CD4-positive, alpha-beta T cell treated with Interleukin-17A for 1 hour (primary cell): ENCODE measurements at places on chromosomes 3 and 15.

DNA sequence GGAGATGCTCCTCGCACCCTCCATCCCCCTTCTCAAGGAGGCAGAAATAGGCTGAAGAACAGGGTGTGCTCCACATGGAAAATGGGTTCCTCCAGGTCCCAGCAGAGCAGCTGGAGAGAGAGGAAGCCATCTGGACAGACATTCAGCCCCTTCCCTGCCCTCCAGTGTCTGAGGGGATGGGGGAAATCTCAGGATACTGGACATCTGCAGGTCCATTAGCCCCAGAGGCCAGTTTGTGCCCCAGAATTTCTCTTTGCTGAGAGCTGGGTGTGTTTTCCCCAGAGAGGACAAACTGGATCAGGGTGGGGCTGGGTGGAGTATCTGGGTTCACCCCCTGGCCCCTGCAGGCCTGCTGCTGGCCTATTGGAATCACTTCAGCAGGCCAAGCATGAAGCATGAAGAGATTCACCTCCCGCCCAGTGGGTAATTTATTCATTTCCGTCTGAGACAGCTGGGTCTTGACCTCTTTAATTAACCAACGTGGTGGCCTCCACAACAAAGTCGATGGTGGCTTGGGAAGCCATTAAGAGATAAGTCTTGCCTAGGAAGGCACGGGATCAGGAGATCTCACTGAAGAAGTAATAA lies 4.6 kb downstream of the FAM3D start:
- no peak for DNase-seq

DNA sequence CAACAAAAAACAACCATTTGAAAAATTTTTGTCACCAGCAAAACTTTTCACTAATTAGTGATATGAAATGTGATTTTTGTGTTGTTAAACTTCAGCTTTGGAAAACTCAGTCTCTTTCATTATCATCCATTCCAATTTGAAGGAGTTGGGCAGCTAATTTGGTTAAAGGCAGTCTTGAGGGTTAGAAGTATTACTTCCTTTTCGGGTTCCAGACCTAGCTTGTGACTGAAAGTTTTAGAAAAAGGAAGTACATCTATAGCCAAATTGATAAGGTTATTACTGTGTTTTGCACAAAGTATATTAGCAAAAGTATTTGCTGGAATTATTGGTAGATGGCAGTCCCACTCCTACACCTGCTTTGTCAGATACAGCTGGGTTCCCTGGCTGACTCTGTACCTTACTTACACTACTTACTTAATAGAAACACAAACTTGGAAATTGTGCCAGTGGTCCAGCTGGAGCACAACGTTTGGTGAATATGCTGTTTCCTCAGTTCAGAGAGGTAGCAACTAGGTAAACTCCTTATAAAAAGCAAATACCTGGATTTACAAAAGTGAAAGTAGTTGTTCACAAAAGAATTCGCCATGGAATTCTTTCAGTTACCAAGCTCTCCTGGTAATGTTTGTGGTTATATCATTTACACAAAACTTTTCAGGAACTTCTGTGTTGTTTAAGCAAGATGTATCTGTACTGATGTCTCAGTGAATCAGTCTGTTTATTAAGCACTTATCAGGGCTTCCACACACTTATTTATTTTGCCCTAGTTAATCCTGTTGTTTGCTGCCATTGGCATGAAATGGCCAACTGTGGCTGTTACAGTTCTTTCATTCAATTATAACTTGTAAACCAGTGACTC lies 31.6 kb downstream of the TIPARP start:
- no peak for DNase-seq

GRCh38 chr3:61192222-61192621 lies 59.0 kb downstream of the FHIT start:
- DNase-seq, result no peak

- DNase-seq, result peak; percentile 43
These were observed 858 bp upstream of the SACM1L start for GRCh38 chr3:45688194-45688881.

- DNase-seq, result no peak
These were observed 154.2 kb downstream of the B3GALNT1 start for GRCh38 chr3:160950954-160951353.

GRCh38 chr3:58190882-58191281 lies 19.9 kb downstream of the DNASE1L3 start:
- no peak for DNase-seq

DNA sequence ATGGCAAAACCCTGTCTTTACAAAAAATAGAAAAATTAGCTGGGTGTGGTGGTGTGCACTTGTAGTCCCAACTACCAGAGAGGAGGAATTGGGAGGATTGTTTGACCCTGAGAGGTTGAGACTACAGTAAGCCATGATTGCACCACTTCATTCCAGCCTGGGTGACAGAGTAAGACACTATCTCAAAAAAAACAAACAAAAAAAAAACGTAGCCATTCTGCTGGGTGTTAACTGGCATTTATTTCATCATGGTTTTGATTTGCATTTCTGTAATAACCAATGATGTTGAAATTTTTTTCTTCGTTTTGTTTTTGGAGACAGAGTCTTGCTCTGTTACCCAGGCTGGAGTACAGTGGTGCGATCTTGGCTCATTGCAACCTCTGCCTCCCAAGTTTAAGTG lies 63.3 kb downstream of the RPLP1 start:
- no peak for DNase-seq

DNA sequence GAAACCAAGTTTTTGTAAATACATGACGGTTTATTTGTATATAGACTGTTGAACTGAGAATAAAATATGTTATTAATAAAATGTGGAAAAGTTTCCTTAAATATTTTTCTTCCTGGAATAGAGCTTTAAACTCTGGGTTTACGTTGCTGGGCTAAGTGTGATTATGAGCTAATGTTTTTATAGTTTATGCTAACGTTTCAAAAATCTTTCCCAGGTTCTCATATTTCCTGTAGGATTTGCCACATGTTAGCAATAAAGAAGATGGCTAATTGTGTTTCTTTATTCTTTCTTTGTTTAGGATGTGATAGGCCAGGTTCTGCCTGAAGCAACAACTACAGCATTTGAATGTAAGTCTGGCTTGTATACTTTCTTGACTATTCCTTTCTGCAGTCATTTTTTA lies 7.2 kb downstream of the MAP2K5 start:
- DNase-seq, result no peak

GRCh38 chr15:70418943-70419342 lies 321.2 kb upstream of the TLE3 start:
- DNase-seq, result no peak

GRCh38 chr3:4865714-4866113 lies 113.5 kb upstream of the BHLHE40 start:
- DNase-seq, result no peak

- DNase-seq, result no peak
These were observed 125.6 kb downstream of the VPS8 start for GRCh38 chr3:184937611-184938010.

- no peak for DNase-seq
These were observed 30.4 kb downstream of the VGLL3 start for GRCh38 chr3:86960550-86960949.

DNA sequence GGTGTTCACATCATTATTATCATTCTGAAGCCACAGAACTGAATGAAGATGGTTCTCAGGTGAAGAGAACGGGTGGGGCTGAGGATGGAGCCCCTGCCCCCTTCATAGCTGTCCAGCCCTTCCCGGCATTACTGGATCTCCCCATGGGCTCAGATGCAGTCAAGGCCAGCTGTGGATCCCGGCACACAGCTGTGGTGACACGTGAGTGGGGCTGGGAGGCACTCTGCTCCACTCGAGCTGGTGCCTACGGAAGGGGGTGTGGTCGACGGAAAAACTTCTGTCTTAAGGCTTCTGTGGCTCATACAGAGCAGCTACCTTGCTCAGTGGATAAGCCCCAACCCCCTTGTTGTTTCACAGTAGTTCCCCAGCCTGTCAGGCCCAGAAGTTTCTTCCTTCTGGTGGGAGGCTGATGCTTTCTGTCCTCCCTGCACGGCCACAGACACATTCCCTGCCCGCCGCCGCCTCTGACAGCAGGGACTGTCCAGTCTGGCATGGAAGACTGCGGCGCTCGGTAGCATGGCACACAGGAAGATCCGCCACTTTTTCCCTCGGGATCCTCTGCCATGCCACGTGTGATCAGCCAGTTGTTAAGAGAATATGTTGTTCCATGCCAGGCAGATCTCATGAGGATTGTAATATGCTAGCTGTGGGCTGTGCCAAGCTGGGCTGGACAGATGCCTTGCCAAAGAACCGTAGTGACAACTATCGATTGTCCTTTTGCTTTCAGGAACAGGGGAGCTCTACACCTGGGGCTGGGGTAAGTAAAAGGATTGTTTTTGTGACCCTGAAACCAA lies 5.8 kb downstream of the RCCD1 start:
- DNase-seq, result no peak

- no peak for DNase-seq
These were observed 375 bp downstream of the HEG1 start for GRCh38 chr3:125055331-125055912.

DNA sequence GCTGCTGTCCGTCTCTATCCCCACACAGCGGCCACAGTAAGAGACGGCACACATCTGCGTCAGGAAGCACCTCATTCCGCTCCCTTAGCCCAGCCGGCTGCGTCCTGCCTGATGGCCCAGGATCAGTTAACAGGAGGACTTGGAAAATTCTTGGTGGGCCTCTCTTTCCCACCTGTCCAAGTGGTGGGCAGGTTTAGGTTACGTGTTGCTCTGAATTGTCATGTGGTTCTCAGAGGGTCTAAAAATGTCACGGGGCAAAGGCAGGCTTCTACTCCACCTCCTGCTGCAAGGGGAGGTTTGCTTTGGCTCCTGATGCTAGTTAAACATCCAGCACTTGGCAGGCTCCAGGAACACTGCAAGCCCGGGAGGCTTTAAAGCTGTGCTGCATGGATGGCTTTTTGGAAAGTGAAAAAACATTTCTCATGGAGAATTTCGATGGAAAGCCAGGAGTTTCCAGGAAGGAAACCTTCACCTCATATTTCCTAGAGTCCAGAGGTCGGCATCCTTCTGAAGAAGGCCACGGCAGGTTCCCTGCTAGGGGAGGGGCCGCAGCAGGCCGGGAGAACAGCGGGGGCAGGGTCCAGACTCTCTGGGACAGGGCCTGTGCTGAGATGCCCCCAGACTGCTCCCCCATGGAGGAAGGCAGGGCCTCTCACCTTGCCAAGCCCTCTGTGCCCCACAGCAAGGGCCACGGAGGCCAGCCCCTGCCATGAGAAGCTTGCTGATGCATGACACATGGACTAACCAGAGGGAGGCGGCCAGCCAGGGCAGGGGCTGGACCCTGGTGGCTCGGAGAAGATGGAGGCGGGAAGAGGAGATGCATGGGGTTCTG lies 10.8 kb downstream of the CTSH start:
- no peak for DNase-seq

DNA sequence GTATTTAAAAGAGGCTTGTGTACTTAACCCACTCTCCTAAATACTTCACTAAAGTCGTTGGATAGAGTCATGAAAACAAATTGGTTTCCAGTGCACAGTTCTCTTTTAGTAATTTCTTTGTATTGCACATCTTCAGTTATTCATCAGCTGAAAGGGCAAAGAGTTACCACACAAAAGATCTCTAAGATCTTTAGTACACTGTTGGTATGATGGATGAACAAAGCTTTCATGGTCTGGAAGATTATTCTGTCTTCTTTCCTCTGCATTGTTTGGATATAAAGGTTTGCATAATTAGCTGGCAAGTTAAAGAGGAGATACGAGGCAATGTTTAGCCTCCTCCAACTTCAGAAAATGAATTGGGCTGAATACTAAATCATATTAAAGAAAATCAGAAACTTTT lies 40.5 kb downstream of the BCHE start:
- DNase-seq, result no peak
